ENCODE measurements at places on chromosomes 7 and 10.

GRCh38 chr10:93807371-93807770 is 49.6 kb downstream of the LGI1 start:
- DNase-seq: no peak

DNA sequence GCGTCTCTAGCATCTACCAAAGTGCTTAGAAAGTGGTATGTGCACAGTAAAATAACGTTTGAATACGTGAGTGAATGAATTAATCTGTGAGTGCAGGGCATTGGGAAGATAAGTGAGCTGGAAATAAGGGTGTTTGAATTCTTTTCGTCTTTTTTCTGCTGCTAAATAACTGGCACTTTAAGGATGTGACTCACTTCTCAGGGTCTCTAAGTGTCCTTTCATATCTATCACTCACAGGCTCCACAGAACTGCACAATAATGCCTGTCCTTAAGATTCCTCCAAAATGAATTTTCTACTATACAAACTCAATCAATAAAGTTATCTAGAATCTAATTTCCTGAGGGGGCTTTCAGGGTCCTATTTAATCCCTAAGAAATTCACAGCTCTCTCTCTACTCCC is 3.2 kb upstream of the DGKB start:
- DNase-seq: no peak

GRCh38 chr7:93968911-93969620 is 35.1 kb downstream of the BET1 start:
- DNase-seq: no peak

DNA sequence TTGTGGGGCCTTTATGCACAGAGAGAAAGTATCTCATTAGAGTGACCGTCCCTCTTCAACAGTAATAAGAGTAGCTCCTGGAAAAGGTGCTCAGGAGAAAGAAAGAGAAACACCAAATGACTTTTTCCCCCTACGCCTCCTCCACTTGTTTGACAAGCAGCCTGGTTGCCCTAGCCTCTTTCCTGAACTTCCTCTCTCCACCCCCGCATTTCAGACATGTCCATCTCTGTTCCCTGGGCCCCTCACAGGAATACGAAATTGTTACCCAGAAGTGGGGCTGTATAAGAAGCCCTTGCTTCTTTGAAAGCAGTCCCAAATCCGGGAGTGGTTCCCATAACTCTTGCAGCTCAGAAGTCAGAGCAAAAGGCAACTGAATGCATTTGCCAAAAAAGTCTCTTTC is 119.6 kb upstream of the ADO start:
- DNase-seq: no peak

DNA sequence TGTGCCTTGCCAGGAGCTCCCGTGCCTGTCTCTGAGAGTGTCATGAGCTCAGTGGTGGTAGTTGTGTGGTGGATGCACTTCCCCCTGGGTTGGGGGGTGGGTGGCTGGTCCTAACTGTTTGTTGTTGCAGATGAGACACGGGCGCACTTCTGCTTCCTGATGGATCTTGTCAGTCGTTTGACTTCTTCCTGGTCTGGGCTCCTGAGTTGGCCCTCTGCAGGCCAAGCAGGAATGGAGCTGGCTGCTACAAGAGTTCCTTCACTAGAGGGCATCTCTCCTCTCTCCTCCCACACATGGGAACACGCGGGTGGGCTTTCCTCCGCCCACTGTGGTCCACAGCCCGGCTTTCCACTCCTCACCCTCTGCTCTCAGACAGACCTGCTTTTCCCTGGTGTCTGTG is 82.0 kb downstream of the BMS1 start:
- DNase-seq: no peak

DNA sequence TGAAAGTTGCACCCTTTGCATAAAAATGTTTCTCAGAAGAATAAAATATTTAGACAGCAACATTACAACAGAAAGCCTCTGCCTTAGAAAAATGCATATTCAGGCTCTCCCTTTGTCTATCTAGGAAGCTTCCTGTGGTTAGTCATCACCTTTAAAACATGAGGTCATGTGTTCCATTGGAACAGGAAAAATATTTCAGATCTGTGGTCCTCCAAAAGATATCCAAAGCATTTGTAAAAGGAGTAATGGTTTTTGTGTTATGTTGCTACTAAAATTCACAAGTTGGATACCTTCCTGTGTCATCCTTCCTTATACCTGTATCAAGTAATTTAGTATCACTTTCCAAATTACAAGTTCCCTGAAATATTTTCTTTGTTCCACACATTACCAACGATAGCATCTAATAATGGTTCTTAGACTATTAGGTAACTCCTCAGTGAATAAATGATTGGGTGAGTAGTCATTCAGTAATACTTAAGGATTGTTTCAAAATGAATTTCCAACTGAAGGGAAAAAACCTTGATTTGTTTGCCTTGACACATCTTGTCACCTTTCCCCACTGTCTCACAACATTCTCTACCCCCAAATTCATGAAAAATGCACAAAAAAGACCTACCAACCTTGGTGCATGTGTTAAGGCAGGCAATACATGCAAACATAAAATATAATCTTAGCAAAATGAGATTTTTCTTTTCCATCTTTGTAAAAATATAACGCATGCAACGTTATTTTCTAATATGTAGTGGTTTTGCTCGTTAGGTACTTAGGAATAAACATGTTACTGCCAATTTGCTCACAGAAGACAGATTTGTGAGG is 19.7 kb upstream of the RHOBTB1 start:
- no peak for DNase-seq

- no peak for DNase-seq
These were observed 3.5 kb upstream of the AKR1B1 start for GRCh38 chr7:134462337-134462925.

DNA sequence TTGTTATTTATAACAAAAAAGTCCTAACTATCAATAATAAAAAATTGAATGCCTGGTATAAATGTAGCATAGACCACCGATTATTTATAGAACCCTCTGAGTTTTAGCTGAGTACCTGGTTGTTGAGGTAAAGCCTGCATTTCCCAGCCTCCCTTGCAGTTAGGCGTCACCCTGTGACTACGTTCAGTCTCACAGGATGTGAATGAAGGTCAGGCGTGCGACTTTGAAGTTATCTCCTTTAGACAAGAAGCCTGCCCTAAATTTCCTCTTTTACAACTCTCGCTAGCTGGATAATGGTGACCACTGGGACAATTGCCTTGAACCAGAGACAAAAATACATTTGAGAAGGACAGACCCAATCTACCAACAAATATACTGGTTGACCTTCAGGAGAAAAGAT is 67.5 kb upstream of the TES start:
- no peak for DNase-seq

GRCh38 chr10:71294091-71294561 is 24.9 kb upstream of the SLC29A3 start:
- no peak for DNase-seq

All from naive thymus-derived CD4-positive, alpha-beta T cell (primary cell).